ENCODE measurements at places on chromosomes 4 and X. TPM values are rescaled to one million over a fixed set of nuclear protein-coding genes. Genes with fewer than 3 reads are reported as not detected.

DNA sequence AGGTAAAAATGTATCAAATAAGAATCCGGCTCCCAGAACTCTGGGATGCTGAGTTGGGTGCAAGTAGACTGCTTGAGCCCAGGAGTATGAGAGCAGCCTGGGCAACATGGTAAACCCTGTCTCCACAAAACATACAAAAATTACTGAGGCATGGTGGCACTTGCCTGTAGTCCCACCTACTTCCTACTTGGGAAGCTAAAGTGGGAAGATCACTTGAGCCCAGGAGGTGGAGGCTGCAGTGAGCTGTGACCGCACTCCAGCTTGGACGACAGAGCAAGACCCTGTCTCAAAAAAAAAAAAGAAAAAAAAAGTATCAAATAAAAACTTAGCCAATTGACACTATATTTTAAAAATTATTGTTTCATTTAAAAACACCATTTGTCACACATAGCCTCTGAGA, 84.4 kb downstream of the FBXW7 start:
- DNase-seq, result no peak

- no peak for DNase-seq
These were observed 19.4 kb downstream of the TMSB4X start for GRCh38 chrX:12994321-12994720.

DNA sequence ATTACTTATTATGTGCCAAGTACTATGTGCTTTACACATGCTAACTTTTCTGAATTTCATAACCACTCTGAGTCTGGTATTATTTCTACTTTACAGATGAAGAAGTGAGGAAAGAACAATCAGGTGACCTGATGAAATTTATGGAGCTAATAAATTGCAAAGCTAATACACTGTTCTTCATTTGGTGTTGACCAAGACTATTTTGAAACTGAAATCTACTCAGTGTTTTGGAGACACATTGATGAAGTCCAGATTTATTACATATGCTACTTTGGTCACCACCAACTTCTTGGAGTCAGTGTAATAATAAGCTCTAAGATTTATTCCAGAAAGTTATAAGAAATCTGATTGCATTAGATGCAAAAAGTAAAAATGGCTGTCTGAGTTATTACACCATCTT, 637.9 kb downstream of the FAT4 start:
- DNase-seq, result no peak

DNA sequence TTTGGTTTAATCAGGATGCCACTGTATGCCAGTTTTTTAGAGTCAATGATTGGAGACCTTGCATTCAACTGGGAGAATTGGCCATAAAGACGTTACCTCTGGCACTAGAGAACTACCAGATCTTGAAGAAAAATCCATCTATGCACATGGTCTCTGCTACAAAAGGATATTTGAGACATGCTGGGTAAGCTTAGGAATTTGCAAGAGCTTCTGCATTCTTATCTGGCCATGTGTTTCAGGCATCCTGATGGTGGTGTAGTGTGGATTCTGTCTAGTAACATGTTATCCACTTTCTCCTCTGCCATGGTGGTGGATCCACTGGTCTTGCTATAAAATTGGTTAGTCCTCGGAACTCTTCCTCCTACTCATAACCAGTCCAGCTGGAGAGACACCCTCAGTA, 185.3 kb upstream of the WDFY3 start:
- DNase-seq, result no peak

GRCh38 chrX:34585561-34585960, 71.5 kb downstream of the TMEM47 start:
- DNase-seq, result no peak

DNA sequence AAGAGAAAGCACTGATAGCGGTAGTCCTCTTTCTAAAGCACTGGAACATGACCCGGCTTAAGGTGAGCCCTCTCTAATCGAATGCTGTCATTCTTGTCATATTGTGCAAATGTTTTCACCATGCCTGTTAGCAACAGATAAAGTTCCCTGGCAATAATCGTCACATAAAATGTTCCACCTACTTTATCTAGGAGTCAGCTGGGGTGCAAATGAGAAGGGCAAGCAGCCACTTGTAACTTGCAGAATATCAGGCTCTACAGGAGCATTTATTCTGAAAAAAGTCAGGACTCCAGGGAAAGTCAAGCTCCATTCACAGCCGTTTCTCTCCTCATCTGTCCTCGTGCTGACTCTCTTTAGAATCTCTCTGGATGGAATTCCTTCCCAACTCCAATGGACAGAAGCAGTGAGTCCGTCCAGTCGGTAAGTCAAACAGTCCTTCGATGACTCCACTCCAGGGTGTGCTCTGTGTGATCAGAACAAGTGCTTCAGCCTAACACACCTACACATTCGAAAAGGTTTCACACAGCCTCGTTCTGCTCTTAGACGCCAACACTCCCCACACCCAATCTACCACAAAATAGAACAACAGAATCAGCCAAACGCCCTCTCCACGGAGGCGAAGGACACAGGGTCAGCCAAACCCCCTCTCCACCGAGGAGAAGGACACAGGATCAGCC, 101.7 kb upstream of the FRG1 start:
- no peak for DNase-seq

GRCh38 chr4:40747207-40747835, 2.4 kb upstream of the NSUN7 start:
- DNase-seq, result no peak

- DNase-seq, result no peak
These were observed 78.2 kb downstream of the IL21 start for GRCh38 chr4:122542411-122543236.

GRCh38 chr4:110614173-110614963, 8.5 kb downstream of the PITX2 start:
- no peak for DNase-seq

- no peak for DNase-seq
These were observed 290.7 kb upstream of the FAM241A start for GRCh38 chr4:111854494-111855087.

DNA sequence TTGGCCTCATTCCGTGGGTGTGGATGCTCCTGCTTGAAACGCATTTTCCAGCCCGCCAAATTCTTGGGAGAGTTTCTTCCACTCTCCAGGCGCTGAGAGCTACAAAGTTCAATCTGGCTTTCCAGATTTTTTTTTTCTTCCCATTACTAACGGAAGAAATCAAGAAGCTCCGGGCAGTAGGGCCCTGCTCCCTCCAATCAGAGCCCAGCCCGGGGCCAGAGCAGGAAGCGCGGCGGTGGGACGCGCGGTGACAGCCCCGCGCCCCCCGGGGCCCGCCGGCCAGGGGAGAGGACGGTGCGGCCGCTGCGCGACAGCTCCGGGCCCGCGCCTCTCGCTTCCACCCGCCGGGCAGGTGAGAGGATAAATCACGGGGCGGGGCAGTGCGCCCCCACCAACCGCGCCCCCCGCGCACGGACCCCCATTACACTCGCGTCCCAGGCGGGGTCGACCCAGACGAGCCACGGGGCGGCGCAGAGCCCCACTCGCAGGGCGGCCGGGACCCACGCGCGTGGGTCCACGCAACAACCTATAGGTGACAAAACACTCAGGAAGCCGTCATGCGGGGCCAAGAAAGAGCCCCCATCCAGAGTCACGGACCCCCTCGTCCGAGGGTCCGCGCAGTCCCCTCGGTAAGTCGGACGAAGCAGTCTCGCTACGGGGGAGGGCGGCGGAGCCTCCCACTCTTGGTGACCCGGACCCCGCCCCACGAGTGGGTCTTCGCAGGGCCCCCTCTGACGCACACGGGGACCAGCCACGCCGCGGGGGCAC, 868 bp downstream of the AFAP1 start:
- DNase-seq, result no peak

DNA sequence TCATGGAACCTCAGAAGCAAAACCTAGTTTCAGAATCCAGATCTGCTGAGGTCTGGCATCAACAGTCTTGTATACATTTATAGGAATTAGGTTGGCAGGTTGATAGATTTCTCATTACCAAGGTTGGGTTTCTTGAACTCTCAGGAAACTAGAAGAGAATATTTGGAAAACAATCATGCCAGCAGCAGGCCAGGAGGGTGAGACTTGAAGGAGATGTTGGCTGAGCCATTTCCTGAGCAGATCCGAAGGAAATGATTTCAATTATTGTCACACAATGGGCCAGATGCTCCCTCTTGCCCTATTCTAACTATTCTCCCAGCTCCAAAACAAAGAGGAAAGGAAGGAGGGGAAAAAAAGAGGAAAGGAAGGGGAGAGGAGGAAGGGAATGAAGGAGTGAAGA, 45.2 kb downstream of the SHROOM4 start:
- no peak for DNase-seq

GRCh38 chrX:137194164-137194563, 160.4 kb upstream of the GPR101 start:
- no peak for DNase-seq

- no peak for DNase-seq
These were observed 34.1 kb upstream of the GUCY1B1 start for GRCh38 chr4:155724731-155725130.

DNA sequence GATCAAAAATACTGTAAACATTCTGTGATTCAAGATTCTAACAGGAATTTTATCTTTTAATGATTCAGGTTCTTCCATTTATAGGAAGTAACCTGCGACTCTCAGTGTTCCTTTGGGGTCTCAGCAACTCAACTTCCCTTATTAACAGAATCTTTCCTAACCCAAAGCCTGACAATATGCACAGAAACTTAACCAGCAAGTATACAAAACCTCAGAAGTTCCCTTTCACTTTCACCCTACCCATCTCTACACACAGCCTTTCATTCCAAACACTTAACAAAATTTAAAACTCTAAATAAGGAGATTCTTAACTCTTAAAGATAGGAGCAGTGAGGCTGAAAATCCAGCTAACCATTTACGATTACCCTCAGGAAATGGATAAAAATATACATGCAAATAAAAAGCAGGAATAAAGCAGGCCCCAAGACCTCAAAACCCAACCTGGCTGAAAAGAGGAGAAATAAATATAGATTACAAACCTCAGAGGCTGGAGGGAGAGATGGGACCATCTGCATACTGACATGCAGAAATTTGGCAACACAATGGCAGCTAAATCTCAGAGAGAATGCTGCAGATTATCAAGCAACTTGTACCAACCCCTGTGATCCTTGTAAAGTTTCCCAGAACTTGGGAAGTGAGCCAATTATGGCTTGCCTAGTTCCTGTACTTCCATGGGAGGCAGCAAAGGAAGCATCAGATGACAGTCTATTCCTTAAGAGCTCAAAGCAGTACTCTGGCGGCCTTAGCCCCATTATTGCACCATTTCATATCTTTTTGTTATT, 101.0 kb downstream of the ATP11C start:
- no peak for DNase-seq

DNA sequence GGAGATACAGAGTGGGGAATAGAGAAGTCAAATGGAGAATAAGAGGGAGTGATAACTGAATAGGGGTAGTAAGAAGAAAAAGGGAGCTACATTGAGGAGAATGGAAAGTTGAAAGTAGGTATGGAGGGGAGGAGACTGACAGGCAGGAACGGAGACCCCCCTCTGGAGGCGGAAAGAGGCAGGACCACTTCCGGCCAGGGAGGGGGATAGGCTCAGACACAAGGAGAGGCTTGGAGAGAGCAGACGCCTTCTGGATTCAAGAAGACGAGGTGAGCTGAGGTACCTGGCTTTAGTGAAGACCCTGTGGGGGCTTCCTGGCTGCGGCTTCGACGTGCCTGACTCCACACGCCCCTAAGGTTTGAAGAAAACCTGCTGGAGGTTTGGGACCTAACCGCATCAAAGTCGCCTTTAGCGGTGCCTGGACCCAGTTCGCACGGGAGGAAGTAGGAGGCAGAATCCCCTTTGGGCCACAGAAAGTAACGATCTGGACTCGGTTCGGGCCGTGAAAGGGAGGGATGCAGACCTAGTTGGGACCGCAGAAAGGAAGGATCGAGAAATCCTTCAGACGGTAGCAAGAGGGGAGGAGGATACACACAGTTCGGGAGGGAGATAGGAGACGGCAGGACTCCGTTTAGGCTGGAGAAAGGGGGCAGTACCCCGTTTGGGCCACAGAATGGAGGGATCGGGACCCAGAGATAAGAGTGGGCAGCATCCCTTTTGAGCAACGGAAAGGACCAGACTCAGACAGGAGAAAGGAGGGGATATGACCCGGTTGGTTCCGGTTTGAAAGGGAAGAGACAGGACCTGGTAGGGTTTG, at the start of gene TRO:
TSS of gene TRO (plus strand) at position 215 of the 817 bp plus-strand sequence. CDS start 1,423 bp downstream, outside the sequence.
- peak; percentile 1 for DNase-seq

DNA sequence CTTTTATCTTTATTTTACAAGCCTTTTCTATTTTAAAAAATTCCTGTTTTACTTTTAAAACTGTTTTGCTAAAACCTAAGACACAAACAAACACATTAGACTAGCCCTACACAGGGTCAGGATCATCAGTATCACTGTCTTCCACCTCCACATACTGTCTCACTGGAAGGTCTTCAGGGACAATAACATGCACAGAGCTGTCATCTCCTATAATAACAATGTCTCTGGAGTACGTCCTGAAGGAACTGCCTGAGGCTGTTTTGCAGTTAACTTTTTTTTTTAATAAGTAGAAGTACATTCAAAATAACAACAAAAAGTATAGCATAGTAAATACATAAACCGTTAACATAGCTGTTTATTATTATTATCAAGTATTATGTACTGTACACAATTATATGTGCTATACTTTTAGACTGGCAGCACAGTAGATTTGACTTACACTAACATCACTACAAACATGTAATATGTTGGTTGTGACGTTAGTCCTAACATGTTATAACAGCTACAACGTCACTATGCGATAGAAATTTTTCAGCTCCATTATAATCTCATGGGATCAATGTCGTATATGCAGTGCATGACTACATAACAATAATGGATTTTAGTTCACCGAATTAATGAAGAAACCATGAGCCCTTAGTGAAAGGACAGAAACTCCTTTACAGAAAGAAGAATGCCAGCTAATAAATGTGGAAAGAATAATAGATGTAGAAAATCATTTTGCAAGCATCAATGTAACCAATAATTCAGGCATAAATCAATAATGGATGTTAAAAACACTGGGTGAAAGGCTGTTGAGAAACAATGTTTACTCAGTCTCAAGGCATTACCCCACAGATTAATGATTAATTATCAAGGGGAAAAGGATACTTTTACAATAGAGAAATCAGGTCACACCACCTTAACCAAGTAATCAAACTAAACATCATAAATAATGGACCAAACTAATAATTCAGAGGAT, 49.2 kb downstream of the FBXW7 start:
- no peak for DNase-seq

GRCh38 chr4:124390861-124391260, 321.7 kb downstream of the ANKRD50 start:
- no peak for DNase-seq

DNA sequence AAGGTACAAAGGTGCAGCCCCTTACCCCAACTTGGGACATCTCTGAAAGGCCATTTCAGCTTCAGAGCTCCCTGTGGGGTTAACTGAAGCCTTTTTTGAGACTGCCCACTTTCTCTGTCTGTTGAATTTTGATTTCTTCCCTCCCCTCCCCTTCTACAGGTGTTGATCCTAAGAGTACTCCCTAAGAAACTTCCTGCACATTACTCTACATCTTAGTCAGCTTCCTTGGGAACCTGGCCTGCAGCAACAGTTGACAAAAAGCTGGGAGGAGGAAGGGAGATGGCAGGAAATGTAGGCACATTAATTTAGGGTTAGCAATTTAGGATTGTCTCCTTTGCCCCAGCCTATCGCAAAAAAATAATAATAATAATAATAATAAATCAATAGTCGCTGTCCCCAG, 1.2 kb upstream of the IDS start:
- DNase-seq, result no peak

ADH7 gene
- not detected for total RNA-seq

NXF2B gene
- not detected for total RNA-seq

HTR2C gene
- not detected for total RNA-seq

POLN gene
- 2.3 TPM for total RNA-seq

SYTL4 gene
- not detected for total RNA-seq

TASL gene
- 0.41 TPM for total RNA-seq

CCDC120 gene
- total RNA-seq, result 11.5 TPM

RNF212 gene
- 5.6 TPM for total RNA-seq

CCDC149 gene
- total RNA-seq, result 0.69 TPM

XAGE3 gene
- not detected for total RNA-seq

ALB gene
- 0.47 TPM for total RNA-seq

SPANXC gene
- not detected for total RNA-seq
